ENCODE measurements at places on chromosomes 2 and 18.

GRCh38 chr2:166126007-166126639 lies 1.7 kb downstream of the SCN1A start:
- peak; percentile 45 for DNase-seq

- DNase-seq, result peak; percentile 36
These were observed 5.9 kb downstream of the SCYGR4 start for GRCh38 chr2:227623226-227623625.

GRCh38 chr2:233426619-233427342 lies 72.5 kb downstream of the DGKD start:
- no peak for DNase-seq

- no peak for DNase-seq
These were observed 91.7 kb upstream of the MBOAT2 start for GRCh38 chr2:9095226-9095625.

- peak; percentile 9 for DNase-seq
These were observed 39.5 kb downstream of the CYTIP start for GRCh38 chr2:157404363-157404762.

GRCh38 chr2:41909584-41909983 lies 138.2 kb upstream of the PKDCC start:
- DNase-seq, result no peak

DNA sequence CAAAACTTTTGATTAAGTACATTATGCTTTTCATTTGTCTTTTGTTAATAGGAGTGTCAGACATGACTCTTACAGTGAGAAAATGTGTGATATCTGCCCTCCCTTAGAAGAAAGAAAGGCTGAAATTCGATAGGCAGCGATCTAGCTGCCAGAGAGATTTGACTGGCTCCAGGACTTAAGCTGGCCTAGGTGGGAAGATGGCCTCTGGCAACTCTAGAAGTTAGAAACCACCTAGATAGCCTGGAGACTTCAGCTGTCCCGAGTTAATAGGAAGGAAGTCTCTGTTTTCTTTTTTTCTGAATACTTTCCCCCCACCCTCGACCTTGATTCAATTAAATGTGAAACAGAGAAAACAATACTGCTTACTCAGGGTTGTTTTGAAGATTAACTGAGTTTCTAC lies 1194.7 kb upstream of the CRIM1 start:
- no peak for DNase-seq

Measured in AG20443 (cell line).